ENCODE measurements at places on chromosomes 7 and 10.

GRCh38 chr10:22226599-22226998 lies 8.8 kb upstream of the EBLN1 start:
- no peak for DNase-seq

- DNase-seq = no peak
These were observed 328.2 kb downstream of the GLRX3 start for GRCh38 chr10:130464426-130464825.

DNA sequence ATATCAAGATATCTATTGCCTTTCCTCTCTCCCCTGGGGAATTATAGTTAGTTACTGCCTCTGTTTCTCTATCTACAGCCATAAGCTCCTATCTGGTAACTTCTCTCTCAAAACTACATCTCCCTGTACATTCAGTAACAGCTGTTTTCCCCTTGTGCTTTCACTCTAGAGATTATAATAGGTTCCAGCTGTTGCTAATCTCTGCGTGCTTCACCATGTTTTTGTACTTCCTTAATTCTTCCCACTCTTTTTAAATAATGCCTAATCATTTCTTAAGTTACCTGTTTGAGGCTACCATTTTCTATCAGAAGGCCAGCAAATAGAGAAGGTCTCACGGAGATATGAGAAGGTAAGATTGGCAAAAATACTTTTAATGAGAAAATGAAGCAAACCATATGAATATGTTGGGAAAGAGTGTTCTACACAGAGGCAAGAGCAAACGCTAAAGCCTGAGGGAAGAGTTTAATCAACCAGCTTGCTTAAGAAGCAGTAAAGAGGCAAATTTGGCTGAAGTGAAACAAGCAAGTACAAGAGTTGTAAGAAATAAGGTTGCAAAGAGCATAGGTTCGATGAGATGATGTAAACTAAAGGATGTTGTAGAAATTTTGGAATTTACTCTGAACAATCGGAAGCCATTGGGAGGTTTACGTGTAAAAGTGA lies 101.9 kb upstream of the HGF start:
- no peak for DNase-seq

DNA sequence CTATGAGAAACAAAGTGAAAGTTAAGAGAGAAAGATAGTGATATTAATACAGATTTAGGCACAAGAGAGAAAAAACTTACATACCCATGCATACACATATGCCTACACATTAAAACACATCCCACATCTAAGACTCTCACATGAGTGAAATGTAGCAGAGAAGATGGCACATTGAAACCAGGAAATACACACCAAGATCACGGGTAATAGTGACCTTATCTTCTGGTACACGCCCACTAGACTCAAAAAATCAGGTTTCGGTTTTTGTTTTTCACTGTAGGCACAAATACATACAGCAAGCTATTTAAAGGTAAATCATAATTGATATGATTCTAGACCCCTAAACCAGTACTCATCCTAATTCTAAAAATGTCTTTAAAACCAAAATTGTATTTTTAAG lies 225.2 kb upstream of the TAC1 start:
- DNase-seq = no peak

DNA sequence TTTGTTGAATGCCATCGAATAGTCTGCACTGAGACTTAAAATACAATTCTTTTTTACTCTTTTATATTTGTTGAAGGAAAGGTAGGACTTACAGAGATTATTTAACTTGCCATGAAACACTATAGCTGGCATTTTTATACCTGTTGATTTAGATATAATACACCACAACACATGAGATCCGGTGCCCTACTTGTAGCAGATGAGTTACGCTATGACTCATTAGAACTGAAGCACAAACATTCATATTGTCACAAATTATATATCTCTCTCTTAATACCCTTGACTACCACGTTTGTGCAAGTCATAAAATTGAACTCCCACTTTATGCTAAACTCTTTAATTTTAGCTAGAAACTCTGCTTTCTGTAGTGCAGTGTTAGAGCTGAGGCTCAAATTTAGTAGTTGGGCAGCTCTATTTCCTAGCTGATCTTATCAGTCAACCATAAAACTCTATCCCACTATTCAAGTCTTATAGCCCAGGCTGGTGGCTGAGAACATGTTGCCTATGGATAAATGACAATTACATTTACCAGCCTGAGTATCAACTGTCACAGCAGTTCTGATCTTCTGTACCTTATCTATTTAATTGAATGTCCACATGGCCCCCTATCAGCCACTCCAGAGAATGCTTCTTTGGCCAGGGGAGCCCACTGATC lies 137.4 kb upstream of the SEMA3D start:
- DNase-seq = no peak

DNA sequence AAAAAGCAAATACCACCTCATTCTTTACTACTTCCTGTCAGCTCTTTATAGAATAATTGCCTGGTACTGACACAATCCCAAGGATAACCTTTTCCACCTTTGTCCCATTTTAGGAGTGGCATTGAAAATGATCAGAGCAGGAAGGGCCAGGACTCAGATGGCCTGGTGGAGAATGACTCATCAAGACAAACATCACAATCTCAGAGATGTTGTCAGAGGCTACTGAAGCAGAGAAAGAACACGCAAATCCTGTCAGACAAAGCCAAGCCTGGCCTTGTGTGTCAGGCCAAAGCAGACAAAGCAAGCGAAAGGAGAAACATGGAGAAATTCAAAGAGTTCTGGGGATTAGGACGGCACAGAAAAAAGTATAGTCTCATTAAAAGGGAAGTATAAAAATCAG lies 40.9 kb downstream of the NSUN6 start:
- DNase-seq = peak; percentile 2

DNA sequence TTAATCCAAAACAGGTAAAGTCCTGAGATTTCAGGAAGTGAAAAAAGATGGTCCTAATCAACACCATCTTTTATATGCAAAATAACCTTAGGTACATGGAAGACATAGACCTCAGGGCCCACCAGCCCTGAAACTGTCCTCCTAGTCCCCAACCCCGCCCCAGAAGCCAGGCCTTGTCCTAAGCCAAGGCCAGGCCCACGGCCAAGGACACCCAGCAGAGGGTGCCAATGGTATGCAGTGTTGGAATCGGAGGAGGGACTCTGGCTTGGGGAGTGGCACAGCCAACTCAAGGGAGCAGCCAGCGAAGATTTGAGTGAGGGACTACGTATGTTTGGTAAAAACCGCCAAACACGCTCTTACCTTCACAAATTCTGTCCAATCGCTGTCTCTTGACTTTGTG lies 96.7 kb downstream of the ZRANB1 start:
- DNase-seq = no peak

DNA sequence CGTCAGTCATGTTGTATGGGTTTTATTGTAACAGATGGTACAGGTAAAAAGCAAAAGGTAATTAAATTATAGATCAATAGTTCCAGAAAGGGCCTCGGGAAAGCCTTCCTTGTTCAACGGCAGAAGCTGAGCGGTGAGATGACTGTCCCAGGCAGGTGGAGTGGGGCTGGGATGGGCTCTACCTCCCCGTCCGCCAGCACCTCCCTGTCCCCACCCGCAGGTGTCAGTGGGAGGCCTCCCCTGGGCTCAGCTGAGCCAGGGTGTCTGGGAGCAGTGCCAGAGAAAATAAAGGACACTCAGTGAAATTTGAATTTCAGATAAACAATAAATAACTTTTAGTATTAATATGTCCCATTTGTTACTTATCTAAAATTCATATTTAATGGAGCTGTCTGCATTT lies 58.9 kb downstream of the CLRN3 start:
- no peak for DNase-seq

DNA sequence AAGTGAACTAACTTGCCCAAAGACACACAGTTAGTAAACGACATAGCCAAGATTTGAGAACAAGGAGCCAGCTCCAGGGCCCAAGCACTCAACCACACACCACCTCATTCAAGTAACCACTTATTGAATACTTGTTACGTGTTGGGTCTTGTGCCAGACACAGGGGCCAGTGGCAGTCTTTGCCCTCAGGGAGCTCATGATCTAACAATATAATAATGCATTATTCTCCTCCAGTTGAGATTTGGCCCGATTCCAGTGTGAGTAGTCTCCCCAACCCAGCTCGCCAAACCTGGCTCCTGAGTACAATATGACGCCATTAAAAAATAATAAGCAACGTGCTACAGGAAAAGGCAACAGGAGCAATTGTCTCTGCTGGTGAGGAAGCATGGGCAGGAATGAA lies 14.4 kb upstream of the STK17A start:
- DNase-seq = no peak

DNA sequence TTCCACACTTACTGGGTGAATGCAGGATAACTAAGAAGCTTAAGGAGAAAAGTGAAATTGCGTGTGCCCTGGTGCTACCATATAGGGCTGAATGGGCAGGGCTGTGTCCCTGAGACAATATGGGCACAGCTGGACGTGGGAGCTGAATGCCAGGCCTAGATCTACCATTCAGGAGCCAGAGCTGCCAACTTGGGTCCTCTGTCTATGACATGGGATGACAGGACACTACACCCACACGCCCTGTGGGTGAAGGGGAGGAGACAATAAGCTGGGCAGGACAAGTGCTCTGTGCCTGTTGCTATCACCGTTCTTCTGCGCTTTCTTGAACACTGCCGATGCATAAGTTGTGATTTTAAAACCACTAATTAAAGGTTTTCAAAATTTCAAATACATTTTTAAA lies 293.9 kb downstream of the TNS3 start:
- peak; percentile 33 for DNase-seq
